ENCODE measurements at places on chromosomes 6 and 20.

DNA sequence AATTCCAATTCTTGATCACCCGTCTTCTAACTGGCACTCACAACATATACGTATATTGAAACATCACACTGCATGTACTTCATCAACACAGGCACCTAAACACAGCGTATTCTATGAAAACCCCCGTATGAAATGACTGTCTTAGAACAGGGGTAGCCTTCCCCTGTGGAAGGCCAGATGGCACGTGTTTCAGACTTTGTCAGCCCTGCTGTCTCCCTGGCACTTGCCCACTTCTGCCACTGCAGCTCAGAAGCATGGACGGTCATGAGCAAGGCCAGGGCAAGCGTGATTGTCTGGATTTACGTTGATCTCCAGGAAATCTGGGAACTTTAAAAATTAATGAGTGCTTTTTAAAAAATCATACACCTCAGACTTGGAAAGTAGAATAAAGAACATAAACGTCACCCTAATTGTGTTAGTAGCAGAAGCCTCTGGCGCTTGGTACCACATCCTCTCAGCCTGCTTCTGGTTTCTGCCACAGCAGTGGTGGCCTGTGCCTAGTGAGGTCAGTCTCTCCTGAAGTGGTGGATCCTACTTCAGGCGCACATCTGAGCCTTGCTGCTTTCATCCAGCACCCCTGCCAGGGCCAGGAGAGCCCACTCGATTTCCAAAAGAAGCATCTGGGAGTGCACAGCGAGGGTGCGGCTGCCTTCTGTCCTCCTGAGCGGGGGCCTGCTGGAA is 18.3 kb downstream of the PDE10A start:
- DNase-seq: no peak

GRCh38 chr6:79117752-79118151 is 39.7 kb upstream of the PHIP start:
- DNase-seq: no peak

GRCh38 chr20:8492173-8492572 is 360.1 kb downstream of the PLCB1 start:
- no peak for DNase-seq

DNA sequence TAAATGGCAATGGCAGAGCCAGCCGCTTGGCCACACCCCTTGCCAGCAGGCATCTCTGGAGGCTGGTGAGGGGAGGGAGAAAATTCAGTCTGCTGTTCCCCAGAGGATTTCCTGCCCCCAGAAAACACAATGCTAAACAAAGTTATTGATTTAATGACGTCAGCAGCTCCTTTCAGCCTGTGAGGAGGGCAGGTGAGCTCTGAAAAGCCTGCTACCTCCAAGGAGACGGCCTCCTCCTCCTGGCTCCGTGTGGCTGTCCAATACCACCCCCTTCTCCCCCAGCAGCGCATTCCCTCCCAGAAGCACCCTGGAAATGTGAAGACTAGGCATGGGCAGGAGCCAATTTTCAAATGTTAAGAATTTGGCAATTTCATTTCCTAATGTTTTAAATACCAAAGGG is 393.1 kb downstream of the ZFAND3 start:
- no peak for DNase-seq

DNA sequence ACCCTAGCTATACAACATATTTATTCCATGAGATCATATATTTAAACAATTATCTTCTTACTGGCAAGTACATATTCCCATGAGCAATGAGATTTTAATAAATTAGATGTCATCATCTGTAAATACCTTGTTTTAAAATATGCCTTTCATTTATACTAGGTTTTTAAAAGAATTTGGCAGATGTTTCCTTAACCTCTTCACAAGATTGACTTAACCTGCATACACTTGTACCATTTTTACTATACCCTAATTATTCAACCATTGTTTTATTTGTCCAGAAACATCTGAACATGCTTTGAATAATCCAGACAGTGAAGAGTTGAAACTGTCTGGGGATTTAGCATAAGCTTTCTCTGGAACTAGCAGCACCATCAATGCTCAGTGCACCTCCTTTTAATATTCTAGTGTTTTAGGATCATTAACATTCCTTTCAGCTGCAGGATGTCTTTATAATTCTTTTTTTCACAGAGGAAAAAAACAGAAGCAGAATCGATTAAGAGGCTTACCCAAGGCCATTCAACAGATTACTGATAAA is 188.0 kb upstream of the TENT5A start:
- no peak for DNase-seq

GRCh38 chr6:52533491-52533890 is 43.4 kb downstream of the TRAM2 start:
- DNase-seq: no peak

DNA sequence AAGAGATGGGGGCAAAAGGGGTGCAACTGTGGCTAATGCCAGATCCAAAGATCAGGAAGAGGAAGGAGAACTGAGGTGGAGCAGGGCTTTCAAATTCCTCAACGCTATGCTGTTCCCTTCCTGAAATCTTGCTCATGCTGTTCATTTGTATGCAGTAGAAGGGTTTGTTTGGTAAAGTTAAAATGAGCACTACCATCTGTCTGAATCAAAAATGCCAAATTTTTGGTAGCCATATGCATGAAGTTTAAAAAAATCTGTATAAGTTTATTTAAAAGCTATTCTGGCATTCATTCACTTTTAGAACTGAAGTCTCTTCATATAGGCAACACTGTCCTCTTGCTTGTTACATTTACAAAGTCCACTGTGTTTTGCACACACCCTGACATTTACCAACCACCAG is 82.2 kb downstream of the FAM229B start:
- DNase-seq: no peak
